AG20443 (cell line): ENCODE measurements at places on chromosomes 2 and 18.

DNA sequence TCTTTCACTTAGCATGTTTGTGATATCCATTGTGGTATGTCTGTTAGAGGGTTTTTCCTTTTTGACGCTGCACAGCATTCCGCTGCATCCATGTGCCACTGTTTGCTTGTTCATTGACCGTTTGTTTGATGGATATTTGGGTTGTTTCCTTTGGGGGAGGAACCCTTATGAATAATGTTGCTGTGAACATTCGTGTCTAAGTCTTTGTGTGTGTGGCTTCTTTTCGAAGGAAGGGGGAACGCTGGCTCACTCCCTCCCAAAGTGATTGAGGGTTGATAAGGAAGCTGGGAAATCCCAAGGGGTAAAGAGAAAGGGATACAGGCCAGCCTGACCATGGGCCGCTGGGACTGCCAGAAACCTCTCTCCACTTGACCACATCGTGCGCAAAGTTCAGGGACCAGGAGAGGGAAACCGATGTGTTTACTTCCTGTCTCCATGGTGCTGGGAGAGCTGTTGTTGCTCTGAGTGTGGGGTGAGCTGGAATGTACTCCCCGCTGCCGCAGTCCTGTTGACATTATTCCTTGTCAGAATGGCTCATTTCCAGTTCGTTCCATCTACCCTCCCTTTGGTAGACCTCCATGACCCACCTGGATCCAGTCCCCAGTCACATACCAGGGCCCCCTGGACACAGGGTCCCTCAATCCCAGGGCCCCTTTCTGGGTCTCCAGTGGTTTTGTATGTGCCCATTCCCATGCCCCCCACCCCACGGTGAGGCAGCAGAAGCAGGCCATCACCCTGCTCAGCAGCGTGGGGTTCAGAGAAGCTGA, 39.6 kb downstream of the HS1BP3 start:
- peak; percentile 78 for DNase-seq

GRCh38 chr2:42307180-42307579, 53.8 kb downstream of the COX7A2L start:
- DNase-seq, result no peak

- DNase-seq, result no peak
Observed at GRCh38 chr18:45656194-45656770, 41.0 kb downstream of the SLC14A2 start.

DNA sequence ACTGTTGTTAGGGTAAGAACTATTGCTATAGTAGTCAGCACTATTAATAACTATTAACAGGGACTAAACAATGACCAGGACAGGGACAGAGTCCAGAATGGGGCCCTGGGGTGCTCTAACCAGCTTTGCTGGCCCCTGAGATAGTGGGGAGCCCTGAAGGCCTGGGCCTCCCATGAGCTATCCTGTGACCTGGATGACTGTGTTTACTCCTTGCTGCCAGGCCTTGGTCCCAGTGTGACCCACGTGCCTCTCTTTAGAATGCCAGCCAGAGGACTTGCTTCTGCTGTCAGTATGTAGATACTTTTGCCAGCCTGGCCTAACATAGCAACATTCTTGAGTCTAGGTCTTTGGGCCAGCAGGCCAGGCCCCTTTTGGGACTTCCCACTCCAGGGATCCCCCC, 11.4 kb downstream of the CDK5R2 start:
- no peak for DNase-seq

DNA sequence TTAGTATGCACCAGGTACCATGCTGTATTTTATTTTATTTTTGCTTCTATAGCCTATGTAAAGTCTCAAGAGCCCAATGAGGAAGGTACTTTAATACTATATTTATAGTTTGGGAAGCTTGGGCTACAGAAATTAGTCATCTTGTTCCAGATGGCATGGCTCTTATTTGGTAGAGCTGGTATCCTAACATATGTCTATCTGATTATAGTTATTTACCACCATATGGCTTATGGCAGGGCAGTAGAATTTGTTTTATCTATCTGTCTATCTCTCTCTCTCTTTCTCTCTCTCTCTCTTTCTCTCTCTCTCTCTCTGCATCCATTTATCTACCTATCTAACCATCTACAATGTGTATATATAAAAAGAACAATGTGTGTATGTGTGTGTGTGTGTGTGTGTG, 1293.7 kb upstream of the SLC39A10 start:
- DNase-seq, result no peak

DNA sequence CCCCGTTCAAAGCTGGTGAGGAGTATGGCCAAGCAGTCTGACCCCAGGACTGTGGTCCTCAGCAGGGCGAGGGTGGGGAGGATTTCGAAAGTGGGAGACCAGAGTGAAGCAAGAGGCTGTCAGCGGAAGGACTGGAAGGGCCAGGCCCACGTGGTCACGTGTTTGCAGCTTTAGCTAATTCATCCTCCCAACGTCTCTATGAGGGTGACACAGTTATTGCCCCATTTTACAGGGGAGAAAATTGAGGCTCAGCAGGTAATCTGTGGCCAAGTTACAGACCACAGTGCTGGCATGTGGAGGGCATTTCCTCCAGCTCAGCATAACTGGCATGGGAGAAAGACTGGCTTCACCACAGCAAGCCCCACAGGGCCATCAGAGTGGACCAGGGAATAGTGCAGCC, 45.4 kb upstream of the LTBP1 start:
- no peak for DNase-seq

- no peak for DNase-seq
Observed at GRCh38 chr2:9284521-9285297, 78.1 kb downstream of the ASAP2 start.

DNA sequence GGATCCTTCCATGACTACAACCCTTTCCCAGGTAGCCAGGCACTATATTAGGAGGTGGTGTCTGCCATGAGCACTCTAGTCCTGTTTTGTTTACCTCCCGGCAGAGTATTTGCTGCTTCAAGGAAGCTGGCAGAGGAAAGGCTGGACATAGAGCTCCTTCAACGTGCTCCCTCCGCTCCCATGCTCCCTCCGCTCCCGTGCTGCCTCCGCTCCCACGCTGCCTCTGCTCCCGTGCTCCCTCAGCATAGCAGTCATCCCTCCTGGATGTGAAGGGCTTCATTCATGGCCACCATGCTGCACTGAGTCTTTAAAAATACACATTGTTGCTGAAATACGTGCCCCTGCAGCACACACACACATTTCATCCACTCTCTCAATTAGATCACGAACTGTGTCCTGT, 181.9 kb upstream of the MYT1L start:
- DNase-seq, result no peak

- DNase-seq, result peak; percentile 26
Observed at GRCh38 chr2:170073288-170073687, 104.7 kb upstream of the MYO3B start.

DNA sequence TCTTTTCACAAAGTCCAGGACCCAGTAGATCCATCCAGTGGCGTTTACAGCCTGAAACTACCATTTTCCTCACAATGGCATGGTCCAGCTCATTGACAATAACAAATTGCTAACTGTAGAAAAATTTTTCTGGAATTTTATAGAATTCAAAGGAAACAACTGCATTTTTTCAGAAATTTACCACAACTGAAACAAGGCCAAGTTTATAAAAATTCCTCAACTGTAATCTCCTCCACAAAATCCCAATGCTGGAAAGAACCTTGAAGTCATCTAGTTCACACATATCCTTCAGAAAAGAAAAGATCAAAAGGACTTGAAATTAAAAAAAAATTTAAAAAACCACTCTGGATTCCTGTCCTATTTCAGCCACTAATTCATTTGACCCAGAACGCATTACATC, 226.0 kb upstream of the CTAGE1 start:
- DNase-seq, result no peak

GRCh38 chr18:9950289-9951016, 36.6 kb downstream of the VAPA start:
- DNase-seq, result no peak

DNA sequence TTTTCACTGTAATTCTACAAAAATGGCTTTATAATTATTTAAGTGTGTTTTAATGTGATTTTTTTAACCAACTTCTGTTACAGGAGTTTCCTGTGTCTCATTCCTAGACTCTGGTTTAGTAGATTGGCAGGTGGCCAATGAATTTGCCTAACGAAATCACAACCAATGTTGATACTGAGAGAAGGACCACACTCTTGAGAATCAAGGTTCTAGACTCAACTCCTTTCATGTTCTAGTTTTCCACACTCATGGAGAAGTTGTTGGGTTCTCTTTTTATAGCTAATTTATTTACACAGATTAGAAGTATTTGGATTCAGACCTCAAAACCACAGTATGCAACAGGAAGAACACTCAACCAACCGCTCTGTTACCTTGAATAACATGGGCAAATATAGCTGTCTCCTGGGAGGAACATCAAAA, 22.6 kb upstream of the USP34 start:
- no peak for DNase-seq

- no peak for DNase-seq
Observed at GRCh38 chr2:71725836-71726235, 272.5 kb downstream of the DYSF start.

DNA sequence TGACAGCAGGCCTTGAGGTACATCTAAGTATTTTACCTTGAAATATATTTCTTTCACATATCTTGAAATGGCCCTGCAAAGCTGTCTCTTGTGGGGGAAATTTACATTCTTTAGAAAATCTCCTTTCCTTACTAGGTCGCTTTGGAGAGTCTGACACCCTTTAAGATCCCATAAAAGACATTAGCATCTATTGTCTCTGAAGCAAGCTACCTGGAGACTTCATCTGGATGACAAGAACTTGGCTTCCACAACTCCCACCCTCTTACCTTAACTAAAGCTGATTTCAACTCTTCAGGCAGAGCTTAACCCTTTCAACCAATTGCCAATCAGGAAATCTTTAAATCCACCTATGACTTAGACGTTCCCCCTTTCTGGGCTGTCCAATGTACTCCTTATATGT, 219.3 kb downstream of the PIEZO2 start:
- DNase-seq, result no peak

DNA sequence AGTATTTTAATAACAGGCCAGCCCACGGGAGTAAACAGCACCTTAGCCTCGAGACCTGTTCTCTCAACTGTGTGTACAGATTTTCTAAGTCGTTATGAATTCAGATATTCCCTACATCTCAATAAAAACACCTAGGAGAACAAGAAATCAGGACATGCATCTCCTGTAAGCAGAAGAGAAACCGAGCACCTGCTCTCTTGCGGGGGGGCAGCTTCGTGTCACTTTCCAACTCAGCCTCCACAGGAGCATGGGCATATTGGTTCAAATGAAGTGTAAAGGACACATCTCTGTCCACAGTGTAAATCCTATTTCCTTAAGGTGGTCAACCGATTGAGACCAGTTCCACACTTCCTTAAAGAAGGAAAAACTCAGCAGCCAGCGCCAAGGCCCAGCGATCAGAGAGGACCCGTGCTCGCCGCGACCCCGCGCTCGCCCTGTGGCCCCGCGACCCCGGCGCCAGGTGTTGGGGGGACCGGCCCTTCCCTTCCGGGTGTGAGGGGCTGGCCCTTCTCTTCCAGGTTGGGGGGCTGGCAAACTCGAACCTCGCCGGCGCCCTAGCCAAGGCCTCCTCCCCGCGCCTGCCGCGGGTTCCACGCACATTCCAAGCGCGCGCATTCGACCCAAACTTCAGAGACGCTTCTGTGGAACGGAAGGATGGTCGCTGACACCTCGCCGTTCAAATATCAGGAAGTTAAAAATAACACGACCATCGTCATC, 652 bp downstream of the SH3YL1 start:
- DNase-seq, result no peak

DNA sequence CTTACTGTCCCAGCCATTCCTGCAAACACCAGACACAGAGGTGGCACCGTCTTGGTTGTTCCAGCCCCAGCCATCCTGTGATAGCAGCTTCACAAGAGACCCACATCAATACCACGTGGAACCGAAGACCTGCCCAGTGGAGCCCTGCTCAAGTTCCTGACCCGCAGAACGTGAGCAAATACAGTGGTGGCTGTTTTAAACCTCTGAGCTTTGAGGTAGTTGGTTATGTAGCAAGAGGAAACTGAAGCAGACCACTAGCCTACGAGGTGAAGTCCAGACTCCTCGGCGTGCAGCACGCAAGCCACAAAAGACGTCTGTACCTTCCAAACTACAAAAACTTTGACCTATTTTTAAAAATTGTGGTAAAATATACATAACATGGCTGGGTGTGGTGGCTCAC, 96.1 kb upstream of the ODC1 start:
- no peak for DNase-seq

DNA sequence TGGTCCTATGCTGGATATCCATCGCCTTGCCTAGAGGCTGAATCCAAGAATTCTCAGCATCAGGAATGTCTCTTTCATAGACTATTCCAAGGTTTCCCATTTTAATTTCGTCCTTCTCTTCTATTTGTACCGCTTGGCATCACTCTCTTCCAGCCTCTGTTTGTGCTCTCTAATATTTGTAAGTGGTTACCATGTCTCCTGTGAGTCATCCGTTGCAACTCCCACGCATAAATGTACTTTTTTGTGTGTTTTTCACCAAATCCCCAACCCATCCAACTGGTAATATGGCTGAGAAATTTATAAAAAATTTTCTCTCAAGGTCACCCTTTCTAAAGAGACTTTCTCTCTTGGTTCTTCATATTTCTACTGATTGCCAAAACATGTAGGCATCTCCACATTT, 21.8 kb downstream of the COLEC12 start:
- no peak for DNase-seq

DNA sequence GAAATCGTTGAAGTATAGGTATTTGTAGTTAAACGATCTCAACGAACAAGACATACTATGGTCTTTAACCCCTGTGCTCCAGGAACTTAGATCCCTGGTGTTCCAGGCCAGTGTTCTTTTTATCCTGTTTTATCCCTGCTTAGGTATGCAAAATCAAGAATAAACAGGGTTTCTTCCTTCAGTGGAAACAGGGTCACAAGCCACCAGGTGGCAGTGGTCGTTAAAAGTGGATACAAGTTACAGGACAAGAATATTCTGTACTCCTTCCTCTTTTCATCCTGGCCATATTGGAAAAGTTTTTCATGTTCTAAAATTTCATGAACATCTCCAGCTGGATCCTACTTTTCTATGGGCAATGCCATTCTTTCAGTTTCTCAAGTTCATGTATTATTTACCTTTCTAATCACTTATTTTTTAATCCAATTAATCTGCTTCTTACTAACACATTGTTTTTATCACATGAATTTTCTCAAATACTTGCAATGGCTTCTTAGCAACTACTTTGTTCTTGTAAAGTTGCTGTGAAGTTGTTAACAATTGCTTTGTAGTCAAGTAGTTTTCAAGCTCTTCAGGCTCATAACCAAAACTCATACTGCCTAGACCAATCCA, 16.4 kb upstream of the HNMT start:
- DNase-seq, result peak; percentile 69

DNA sequence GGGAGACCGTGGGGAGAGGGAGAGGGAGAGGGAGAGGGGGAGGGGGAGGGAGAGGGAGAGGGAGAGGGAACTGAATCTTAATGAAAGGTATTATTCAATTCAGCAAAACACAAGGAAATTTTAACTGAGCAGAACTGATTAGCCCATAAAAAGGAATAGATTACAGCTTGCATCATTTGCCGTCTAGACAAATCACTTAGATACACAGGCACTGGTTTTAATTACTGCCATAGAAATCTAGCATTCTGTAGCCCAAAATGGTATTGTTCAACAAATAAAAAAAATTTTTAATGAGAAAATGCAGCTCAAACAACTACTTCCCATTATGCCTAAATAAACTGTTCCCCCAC, 7.9 kb upstream of the KCNF1 start:
- no peak for DNase-seq
